ENCODE measurements at places on chromosomes 1 and 21.

DNA sequence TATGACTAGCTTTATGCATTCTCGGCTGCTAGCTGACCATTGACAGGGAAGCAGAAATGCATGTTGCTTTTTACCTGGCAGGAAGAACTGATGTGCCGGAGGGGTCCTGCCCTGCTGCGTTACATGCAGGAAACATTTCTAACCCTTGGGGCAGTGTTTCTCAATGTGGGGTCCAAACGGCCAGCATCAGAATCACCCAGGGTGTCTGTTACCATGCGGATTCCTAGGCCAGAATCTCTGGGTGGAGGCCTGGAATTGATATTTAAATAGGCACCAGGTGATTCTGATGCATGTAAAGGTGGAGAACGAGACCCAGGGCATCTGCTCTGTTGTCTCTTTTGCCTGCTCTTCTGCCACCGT is 182.7 kb downstream of the PCP4 start:
- DNase-seq = no peak

DNA sequence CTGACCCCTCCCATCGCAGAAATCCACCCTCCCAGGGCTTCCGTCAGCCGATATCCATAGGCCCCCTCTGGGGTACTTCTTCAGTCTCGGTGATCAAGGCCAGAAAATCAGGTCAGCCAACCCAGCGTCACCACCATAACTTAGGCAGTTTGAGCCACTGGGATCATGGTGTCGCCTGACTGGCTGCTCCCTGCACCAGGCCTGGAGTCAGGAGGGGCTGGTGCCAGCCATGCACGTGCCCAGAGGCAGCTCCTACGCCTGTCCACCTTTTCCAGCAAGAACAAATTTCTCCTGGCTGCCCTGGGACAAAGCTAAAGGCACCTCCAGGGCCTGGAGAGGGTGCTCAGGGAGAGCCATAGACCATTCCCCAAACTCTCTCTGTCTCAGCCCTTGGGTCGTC is 4.8 kb upstream of the CTRC start:
- DNase-seq = no peak

DNA sequence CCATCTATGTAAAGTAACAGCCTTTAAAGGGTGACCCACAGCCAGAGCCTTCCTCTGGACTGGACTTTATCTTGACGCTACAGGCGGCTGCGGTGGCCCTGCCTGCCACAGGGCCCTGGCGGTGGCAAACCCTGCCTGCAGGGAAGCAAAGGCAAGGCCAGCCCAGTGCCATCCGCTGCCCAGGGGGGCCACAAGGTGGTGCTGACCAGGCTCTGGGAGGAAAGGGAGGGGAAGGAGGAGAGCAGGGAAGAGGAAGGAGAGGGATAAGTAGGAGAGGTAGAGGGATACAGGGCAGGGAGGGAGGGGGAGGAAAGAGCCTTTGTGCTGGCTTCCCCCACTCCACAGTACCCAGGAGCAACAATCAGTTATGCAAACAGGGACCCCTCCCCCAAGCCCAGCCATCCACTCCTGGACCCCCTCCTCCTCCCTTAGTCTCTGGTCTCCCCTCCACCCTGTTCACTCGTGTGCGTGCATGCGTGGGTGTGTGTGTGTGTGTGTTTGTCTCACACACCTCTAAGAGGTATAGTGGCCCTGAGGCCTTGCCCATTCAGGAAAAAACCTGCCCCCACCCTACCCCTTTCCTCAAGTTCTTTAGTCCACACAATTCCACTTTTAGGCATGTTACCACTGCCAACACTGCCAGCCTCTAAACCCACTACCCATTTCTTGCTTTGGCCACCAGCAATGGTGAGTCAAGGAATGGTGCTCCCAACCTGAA is 30.3 kb downstream of the SSBP3 start:
- DNase-seq = no peak

- DNase-seq = no peak
Observed at GRCh38 chr21:44319407-44320065, 19.7 kb downstream of the CFAP410 start.

- no peak for DNase-seq
Observed at GRCh38 chr1:25018110-25018735, 88.1 kb upstream of the RUNX3 start.

DNA sequence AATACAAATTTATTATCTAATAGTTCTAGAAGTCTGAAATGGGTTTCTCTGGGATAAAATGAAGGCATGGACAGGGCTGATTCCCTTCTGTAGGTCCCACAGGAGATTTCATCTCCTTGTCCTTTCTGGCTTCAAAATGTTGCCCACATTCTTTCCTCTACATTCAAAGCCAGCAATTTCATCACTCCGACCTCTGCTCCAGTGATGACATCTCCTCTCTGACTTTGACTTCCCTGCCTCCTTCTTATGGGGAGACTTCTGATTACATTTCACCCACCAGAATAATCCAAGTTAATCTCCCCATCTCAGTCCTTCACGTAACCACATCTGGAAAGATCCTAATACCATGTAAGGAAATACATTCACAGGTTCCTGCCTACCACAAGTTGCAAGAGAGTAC is 358.0 kb upstream of the C1orf87 start:
- no peak for DNase-seq

DNA sequence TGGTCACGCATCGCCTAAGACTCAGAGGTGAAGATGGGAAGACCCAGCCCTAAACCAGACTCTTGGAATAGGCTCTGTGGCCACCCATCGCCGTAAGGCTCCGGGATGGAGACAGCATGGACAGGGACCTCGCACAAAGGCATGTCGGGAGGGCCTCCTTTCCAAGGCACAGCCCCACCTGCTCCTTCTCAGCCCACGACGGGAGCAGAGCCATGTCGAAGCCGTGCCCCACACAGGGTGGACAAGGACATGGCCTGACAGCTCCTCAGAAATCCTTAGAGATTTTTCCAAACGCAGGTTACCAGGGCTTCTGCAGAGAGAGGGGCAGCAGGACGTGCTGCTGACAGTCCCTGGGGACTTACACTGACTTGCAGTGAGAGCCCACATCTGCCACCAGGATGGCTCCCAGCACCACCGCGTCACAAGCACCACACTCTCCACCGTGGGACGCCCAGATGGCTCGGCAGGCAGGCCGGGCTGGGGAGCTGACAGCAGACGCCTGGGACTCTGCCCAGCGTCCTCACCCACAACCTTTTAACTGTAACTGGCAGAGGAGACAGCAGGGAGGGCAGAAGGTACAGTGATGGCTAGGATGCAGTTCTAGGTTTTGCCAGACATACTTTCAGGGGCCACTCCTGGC is 12.0 kb downstream of the SSU72 start:
- DNase-seq = no peak

GRCh38 chr1:160491017-160491416 is 32.0 kb downstream of the SLAMF6 start:
- no peak for DNase-seq
